ENCODE measurements at places on chromosomes 3 and 15.

DNA sequence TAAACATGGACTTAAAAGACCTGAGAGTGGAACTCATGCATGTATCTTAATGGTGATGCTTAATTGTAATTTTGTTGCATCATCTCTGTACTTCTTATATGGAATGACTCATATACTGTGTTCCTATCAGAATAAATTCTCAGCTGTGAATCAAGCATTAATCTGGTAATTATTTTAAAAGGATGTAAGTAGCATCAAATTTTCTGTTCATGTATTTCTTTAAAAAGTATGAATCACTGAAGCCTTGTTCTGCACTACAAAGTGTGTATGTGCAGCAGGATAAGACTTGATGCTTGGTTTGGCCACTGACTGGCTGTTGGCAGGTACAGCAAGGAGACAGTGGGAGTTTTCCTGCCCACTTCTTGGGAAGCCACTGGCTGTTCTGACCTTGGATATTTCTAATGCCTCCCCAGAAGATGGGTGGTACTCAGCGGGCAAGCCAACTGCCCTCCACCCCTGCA is 123.9 kb downstream of the ANO10 start:
- no peak for DNase-seq

DNA sequence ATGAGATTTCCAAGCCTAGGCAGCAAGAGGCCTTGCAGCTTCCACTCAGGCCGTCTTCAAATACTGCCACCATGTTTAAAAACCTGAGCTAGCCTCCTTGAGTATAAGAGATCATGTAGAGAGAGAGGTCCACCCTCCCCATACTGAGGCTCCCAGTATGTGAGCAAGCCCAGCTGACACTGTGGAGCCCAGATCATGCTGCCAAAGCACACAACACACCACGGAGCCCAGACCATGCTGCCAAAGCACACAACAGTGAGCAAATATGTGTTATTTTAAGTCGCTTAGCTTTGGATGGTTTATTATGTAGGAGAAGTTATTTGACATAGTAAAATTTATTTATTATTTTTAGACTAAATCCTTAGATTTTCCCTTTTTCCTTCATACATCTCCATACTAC is 333.7 kb downstream of the CTNNB1 start:
- no peak for DNase-seq

- no peak for DNase-seq
Measured at GRCh38 chr15:38061856-38062649, 127.6 kb downstream of the TMCO5A start.

- no peak for DNase-seq
Measured at GRCh38 chr3:46049093-46049492, 21.8 kb upstream of the XCR1 start.

- DNase-seq: peak; percentile 42
Measured at GRCh38 chr3:45592830-45593707, 1.5 kb upstream of the LIMD1 start.

DNA sequence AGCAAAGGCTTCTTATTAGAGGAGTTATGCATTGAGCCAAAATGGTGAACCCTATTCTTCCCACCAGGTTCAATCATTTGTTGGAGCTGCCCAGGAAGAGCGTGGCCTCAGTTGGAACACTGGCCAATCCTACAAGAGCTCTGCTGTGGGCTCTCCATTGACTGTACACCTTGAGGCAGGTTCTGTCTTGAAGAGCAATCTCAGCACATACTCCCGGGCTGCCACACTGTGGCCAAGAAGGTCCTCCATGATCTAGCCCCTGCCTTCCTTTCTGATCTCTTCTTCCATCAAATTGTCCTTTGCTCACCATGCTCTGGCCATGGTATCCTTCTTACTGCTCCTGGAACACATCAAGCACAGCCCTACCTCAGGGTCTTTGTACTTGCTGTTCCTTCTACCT is 5.7 kb upstream of the SUMF1 start:
- no peak for DNase-seq

- DNase-seq: no peak
Measured at GRCh38 chr3:197750858-197751737, 1.4 kb downstream of the FYTTD1 start.

- no peak for DNase-seq
Measured at GRCh38 chr3:128693696-128694095, 32.3 kb upstream of the RAB7A start.

DNA sequence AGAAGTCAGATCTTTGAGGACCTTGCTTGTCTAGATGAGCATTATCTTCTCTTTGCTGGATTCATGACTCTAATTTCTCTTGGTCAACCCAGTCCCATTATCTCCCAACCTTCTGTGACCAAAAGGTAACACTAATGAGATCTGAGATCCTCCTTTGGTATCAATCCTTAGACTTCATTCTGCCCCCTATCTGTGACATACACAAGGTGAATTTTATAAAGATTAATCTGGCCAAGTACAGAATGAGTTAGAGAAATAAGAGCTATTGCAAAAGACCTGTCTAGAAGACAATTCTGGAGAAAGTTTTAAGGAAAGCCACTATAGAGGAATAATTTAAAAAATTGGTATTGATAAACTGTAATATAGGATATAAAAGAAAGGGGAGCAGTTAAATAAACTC is 113.8 kb upstream of the KCNMB2 start:
- no peak for DNase-seq

DNA sequence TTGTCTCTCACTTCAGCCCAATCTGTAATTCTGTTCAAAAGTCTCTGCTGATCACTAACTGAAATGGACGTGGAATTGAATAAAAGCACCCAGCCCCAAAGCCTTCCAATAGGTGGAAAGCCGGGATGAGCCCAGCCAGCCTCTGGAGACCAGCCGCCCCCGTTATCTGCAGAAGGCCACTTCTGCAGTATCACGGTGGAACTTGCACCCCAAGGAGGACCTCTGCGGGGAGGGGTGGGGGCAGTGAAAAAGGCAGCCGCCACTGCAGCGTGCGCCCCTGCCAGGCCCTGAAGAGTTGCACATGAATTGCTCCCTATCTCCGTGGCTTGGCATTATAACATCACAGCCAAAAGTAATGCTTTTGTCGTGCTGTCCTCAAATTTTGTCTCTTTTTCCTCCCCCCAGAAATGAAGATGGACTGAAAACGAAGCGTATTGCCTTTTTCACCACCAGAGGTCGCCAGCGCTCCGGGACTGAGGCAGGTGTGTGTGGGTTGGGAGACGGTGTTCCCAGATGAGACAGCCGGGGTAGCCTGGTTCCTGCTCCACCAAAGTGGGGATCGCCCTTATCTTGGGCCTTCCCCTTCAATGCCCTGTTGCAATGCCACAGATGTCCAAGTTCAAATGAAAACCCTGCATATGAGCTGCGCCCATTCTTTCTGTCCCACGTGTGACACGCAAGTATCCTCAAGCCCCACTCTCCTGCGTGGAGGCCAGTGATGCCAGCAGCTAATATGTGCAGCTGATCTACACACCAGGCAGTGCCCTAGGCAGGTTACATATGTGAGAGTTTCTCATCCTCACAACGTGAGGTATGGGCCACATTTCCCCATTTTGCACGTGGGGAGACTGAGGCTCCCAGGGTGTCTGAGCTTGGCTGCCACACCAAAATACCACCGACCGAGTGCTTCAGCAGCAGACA is 96.0 kb downstream of the LRRK1 start:
- DNase-seq: no peak

DNA sequence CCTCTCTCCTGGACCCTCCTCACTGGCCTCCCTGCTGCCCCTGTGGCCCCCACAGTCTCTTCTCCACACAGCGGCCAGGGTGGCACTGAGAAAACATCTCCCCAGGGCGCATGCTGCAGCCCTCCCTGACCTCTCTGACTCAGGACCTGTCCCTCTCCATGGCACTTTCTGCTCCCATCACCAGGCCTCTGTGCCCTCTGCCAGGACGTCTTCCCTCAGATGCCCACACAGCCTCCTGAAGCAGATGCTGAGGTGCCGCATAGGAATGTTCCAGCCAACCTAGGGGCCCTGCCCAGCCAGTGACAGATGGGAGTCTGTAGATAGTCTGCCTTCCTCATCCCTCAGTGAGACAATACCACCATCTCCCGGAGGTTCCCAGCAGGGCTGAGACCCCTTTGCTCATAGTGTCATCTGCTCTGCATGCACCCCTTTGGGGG is 8.7 kb downstream of the MYL3 start:
- DNase-seq: no peak

DNA sequence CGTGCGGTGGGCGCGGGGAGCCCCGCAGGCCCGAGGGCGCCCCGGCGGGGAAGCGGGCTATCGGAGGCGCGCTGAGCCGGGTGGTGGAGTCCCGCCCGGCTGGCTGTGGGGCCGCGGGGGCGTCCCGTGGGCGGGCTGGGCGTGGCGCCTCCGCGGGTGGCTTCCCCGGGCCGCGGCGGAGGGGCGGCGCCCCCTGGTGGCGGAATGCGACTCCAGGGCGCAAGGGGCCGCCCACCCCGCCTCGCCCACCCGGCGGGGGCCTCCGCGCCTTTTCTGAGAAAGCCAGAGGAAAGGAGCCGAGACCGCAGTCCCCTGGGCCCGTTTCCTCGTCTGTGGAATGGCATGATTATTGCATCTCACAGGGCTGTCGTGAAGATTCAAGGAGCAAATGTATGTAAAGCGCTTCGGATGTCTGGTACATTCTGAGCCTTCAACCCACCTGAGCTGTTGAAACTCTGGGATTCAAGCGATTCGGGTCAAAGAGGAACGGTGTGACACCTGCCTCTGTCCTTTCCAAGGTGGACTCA is 31.9 kb upstream of the RAB6B start:
- no peak for DNase-seq

DNA sequence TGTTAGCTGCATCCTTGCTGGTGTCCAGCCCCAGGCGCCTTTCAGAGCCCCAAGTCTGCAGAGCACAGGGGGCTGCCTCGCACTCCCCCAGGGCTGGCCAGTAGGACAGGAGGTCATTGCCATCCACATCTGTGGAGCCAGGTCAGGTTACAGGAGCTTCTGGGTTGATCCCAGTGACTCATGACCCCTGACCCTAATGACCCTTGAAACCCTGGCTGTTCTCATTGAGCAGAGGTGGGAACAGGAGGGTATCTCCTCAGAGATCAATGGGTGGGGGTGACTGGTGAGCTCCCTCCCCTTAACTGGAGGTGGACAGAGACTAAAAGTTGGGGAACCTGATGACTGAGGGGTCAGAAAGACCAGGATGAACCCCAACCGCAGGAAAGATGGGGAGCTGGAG is 6.1 kb upstream of the SLC26A6 start:
- DNase-seq: no peak

- DNase-seq: no peak
Measured at GRCh38 chr3:55362210-55362960, 124.7 kb downstream of the WNT5A start.

DNA sequence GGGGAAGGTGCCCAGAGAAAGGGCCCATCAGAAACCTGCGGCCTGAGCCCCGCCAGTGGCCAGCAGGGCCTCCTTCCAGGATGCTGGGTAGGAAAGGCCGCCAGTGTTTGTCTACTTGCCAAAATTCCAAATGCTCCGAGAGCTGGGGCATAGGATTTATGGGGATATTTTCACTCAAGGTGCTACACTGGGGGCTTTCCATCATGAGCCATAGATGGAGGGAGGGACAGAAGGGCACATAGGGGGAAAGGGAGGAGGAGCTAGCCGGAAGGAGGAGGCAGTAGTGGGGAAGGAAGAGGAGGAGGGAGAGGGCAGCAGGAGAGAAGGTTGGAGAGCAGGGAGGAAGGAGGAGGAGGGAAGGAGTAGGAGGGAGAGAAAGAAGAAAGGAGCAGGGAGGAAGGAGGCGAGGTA is 494.7 kb upstream of the PROK2 start:
- no peak for DNase-seq

DNA sequence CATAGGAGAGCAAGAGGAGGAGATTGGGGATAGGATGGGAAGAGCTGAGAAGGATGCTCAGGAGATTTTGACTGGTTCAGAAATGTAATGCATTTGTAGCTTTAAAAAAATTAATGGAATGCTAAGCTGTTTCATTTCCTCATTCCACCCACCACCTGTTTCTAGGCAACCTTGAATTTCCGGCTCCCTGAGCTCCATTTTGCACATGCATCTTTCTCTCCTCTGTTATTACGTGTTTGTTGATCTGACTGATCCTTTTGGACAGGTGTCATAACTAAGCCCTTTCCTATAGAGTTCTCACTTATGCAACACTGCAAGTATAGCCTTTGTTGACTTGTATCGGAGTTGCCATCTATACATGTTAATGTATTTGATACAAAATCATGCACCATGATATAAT is 4.3 kb downstream of the TMPRSS7 start:
- DNase-seq: no peak

- DNase-seq: no peak
Measured at GRCh38 chr3:151794080-151794479, 19.8 kb upstream of the AADAC start.

GRCh38 chr15:82750831-82751180 is 41.1 kb upstream of the AP3B2 start:
- DNase-seq: no peak

GRCh38 chr15:71934446-71934845 is 124.1 kb downstream of the NR2E3 start:
- DNase-seq: no peak

GRCh38 chr15:75776065-75776423 is 63.4 kb upstream of the CSPG4 start:
- no peak for DNase-seq
